ENCODE measurements at places on chromosomes 2 and 18. TPM values are rescaled to one million over a fixed set of nuclear protein-coding genes. Genes with fewer than 3 reads are reported as not detected.

The TWIST2 gene
- not detected for total RNA-seq

The OR6B2 gene
- not detected for total RNA-seq

DNA sequence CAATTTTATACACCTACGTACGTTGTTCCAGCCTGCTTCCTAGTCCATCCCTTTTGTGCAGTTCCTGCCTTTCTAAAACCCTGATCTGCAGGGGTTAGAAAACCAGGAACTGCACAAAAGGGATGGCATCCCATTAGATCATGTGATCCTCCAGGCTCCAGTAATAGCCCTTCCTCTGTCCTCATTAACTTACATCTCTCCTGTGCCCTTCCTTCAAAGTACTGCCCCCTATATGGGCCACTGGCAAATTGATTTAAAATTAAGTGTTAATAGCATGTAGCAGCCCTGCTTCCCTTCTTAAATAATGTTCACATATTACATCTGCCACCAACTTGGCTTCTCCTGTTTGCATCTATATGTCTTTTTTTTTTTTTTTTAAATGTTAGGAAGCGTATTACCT, 61.3 kb upstream of the NXPH2 start:
- no peak for DNase-seq

DNA sequence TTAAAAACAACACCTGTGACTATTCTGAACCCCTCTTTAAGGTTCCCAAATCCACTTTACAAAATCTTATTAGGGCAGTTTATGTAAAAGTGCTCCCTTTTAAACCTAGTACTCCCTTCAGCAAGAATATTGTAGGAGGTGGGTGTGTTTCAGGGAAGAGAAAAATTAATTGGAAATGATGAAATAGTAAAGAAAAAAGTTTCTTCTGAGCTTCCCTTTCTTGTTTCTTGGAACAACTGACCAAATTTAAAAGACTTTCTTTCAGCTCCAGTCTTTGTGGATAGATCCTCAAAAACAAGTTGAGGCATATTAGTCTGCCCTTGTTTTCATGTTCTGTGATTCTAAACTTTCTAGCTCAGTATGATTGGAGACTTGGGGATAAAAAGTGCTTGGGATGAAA, 3.0 kb downstream of the VWA3B start:
- DNase-seq = no peak

DNA sequence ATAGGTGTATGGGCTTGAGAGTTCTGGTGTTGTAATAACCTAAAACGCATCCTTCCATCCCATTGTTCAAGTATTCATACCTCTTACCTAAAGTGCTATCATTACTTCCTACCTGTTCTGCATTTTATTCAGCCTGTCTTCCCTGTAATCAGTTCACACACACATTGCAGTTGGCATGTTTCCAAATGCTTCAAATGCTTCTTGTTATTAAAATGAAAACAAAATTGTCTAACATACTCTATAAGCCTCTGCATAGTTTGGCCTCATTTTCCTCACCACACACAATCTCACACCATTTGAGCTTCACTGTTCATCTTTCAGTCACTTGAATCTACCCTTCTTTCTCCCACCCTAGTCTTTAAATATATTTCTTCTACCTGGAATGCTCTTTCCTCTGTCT, 1178.2 kb upstream of the NRXN1 start:
- DNase-seq = no peak

- no peak for DNase-seq
Observed at GRCh38 chr2:230267059-230267458, 41.5 kb downstream of the SP140 start.

DNA sequence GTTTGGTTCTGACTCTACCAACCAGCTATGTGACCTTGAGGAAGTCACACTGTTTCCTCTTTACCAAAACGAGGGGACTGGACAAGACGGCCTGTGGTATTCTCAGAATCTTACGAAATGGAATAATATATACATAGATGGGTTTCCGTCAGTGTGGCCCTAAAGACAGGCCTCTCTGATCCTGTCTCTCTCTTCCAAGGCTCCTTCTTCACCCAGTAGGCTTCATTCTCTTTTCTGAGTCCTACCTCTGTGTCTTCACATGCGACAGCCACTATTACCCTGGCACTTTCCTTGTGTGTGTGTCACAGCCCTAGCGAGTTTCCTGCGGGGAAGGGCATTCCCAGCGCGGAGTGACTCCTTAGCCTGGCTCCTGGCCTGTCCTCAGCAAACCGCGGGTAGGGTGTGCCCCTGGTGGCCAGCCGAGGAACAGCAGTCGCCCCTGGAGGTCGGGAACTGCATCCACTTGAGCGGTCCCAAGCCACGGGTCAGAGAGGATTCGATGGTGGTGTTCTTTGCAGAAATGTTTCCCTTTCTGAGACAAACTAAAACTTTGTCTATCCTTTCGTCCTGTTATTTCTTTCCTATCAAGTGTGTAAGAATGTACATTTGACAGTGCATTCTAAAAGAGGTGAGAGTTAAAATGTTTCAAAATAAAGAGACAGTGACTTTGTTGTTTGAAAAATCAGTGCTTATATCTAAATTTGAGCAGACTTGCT, 63.3 kb downstream of the RAB31 start:
- DNase-seq = peak; percentile 72

The MEIS1 gene
- total RNA-seq = not detected

GRCh38 chr2:20427931-20428526, 18.8 kb upstream of the RHOB start:
- DNase-seq = peak; percentile 8

DNA sequence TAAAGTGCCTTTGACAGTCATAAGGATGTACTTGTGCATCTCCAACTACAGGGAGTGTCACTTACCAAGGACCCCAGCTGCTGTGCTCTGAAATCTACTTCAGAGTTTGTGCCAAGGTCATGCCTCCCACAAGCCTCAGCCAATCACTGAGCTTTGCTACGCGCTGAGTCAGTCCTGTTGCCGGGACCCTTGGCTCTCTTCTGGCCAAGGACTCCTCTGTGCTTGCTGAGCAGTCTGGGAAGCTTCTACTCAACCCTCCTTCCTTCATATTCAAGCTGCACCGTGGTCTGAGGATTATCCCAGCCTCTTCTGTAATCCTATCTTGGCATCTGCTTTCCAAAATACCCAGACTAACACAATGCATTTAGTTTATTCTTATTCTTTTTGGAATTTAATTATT, 398.9 kb upstream of the FANCL start:
- DNase-seq = no peak

DNA sequence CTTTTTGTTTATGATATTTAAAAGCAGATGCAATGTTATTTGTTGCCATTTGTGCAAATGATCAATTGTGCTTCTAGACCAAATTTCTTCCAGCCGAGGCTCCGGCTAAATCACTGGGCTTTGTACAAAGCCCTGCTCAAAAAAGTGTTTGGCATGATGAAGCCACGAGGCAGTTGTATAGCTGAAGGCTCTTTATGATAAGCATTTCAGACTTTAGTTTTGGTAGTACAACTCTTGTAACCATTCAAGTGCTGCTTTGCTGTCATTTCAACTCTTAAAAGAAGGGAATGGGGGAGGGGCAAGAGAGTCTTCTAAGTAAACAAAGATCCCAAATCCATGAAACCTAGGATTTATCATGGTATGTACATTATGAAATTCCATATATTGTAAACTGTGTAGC, 3.3 kb upstream of the ZNF532 start:
- no peak for DNase-seq

The CROCC2 gene
- total RNA-seq = not detected

The PRKAG3 gene
- total RNA-seq = not detected

DNA sequence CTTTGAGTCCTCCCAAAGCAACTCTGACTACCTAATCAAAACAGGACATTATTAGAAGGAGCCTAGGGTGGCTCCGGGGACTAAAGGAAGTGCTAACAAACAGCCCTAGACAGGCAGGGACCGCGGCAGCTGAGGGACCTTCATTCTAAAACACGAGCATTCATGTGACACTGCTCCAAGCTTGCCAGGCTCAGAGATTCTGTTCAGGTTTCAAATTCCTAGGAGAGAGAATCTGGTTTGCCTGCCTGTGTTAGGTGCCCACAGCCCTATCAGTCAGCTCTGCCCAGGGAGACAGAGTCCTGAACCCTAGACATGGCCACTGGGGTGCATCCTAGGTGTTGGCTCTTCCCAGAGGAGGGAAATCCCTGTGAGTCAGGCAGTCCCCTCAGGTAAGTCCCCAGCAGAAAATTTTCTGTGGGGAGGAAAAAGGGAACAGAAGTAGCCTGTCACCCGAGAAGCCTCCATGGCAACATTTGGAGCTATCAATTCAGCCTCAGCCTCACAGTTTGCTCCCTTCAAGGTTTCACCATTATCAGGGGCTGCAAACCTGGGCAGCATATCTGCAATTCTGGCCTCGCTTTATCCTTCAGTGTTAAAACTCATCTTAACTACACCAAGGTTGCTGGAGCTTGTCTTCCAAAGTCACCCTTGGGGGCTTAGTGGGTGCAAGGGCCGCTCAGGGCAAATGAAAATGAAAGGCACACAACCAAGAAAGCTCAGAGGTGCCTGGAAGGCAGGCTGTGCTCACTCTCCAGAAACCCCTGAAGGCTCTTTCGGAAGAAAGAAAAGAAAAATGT, 28.6 kb downstream of the PCBP1 start:
- DNase-seq = no peak

- DNase-seq = no peak
Observed at GRCh38 chr2:134246154-134246874, 7.6 kb upstream of the MGAT5 start.

The CYP27A1 gene
- not detected for total RNA-seq

- no peak for DNase-seq
Observed at GRCh38 chr2:195343942-195344530, 313.0 kb upstream of the SLC39A10 start.

DNA sequence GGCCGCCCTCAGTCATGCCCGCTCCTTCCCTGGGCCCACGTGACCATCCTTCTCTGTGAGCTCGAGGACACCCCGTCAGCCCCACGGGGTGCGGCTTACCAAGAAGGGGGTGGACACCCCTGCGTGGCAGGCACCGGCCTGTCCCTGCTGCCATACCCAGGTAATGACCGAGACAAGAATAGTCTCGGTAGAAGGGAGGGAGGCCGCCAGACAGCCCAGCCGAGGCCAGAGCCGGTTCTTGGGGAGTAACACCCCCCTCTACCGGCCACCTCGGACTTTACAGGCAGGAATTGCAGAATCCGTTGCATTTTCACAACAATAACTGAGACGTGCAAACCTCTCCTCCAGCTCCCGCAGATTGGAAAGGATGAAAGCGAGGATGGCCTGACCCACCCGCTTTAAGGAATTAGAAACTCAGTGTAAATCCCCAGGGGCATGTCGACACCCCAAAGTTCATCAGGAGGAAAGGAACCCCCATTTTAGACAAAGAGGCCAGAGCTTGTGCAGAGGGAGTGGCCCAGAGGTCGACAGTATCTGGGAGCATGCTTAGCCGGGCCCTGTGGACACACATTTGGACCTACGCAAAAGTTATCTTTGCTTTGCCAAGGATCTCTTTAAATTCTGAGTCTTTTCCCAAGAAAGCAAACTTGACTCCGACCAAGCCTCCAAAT, 60.1 kb upstream of the GLI2 start:
- peak; percentile 65 for DNase-seq

The B3GNT7 gene
- not detected for total RNA-seq

GRCh38 chr2:218877331-218877730, 3.3 kb upstream of the WNT10A start:
- no peak for DNase-seq

GRCh38 chr2:85791704-85792565, 38.1 kb downstream of the ATOH8 start:
- no peak for DNase-seq

The PROKR1 gene
- total RNA-seq = not detected

DNA sequence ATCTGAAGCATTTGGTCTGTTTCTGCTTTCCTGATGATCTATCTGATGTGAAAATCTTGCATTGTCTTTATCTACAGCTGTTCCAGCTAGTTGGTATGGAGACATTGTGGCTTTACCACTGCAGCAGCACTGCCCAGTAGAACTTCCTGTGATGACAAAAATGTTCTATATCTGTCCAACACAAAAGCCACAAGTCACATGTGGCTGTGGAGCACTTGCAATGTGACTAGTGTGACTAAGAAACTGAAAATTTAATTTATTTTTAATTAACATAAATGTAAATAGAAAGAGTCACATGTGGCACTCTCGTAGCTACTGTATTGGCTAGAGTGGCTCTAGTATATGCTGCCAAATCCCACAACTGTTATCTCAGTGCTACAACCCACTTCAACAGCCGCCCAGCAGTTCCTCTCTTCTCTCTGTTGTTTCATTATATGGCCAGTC, 425.7 kb downstream of the SETBP1 start:
- DNase-seq = no peak

DNA sequence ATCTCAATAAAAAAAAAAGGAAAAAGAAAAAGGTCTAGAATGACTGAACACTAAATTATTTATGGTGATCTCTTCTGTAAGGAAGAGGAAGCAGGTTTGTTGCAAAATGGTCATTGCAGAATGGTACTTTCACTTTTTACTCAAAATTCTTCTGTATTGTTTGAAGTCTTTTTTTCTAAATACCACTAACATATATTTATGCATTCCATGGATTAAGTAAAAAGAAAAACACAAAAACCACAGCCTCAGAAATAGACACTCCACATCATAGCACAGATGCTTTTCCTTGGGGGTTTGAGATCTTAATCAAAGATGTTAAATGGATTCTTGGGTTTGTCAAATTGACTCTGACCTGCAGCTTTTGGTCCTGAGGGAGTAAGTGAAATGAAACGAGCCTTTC, 47.4 kb downstream of the RHOB start:
- no peak for DNase-seq

Data from activated CD4-positive, alpha-beta memory T cell treated with anti-CD3 and anti-CD28 coated beads for 36 hours (primary cell).